Activated CD4-positive, alpha-beta T cell treated with anti-CD3 and anti-CD28 coated beads for 24 hours (primary cell): ENCODE measurements at places on chromosomes 13 and 19.

- no peak for DNase-seq
Measured at GRCh38 chr13:98556968-98557631, 19.8 kb downstream of the STK24 start.

GRCh38 chr13:48478391-48478790, 54.5 kb downstream of the RCBTB2 start:
- DNase-seq = no peak

- DNase-seq = no peak
Measured at GRCh38 chr19:43331435-43332010, 22.0 kb upstream of the CD177 start.

DNA sequence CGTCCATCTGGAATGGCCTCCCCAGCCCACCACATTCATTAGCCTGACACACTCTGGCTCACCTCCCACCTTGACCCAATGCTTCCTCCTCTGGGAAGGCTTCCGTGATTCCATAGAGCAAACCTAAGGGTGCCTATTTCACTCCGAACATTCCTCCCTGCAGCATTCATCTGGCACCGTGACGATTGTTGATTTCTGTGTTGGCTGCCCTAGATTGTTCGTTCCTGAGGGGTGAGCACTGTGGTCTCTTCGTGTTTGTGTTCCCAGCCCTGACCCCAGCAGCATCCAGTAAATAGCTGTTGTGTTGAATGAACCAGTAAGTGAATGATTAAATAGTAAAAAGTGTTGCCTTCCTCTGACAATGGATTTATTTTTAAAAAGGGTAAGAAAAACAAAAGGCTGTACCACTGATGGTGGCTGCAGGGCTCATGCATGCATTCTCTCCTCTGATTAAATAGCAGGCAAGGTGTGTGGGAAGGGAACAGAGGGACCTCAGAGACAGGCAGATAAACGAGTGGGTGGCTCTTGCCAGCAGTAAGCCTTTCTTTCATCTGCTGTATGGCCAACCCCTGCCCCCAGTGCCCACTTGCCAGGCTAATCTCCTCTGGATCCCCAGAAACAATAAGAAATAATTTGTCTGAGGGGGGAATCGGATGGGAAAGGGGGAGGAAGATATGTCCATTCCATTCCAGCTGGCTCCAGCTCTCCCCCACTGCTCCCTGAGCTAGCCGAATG, 48.4 kb upstream of the CACNA1A start:
- DNase-seq = no peak

- DNase-seq = no peak
Measured at GRCh38 chr13:77980592-77980991, 62.0 kb upstream of the EDNRB start.
